ENCODE measurements at places on chromosomes 7 and 10.

- peak; percentile 77 for DNase-seq
These were observed 1.2 kb upstream of the ADD3 start for GRCh38 chr10:110006358-110007160.

GRCh38 chr10:111247781-111248389 is 171.1 kb downstream of the ADRA2A start:
- peak; percentile 6 for DNase-seq

- DNase-seq = no peak
These were observed 18.7 kb downstream of the MGAM2 start for GRCh38 chr7:142130267-142130666.

DNA sequence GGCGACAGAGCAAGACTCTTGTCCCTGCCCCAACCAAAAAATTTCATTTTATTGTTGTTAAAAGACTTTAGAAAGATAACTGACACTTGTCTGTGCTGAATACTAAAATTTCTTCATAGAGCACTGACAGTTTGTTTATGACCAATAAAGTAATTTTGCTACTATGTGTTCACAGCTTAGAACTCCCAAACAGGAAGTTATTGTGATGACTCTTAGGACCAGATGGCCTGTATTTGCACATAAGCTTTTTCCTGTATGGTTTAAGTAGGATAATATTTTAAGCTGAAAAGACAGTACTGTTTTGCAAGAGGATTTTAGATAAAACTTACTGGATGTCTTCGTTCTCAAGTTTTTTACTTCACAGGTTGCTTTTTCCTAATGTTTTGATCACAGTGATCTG is 80.7 kb downstream of the MMRN2 start:
- DNase-seq = peak; percentile 43

DNA sequence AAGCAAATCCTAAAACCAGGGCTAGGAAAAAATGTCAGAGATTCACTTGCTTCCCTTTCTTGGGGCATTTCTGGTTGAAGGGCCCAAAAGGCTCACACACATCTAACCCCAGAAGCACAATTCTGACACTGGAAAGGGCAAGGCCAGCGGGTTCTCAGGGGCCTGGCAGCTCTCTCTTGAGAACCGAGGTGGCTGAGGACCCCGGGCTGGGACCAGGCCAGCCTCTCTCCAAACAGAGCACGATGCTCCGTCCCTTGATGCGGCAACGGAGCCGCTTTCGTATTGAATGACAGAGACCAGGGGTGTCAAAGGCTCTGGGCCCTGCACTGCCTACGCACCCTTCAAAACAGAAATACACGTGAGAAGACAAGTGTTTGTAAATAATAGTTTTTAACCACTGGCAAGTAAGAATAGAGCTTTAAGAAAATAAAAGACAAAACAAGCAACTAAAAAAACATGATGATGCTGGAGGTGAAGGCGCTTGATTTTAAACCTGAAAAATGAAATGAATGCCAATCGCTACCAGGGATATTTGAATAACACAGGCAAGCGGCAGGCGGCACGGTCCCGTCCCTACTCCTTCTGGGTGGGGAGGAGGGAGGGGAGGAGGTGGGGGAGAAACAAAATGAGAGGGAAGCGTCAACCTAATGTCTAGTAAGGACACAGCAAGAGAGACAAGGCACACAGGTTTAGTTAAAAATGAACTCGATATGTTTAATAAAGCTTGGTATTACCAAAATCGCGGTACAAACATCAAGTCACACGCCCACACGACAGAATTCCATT is 68.0 kb downstream of the SLC29A4 start:
- no peak for DNase-seq

GRCh38 chr7:15481132-15481531 is 80.7 kb downstream of the AGMO start:
- DNase-seq = no peak

DNA sequence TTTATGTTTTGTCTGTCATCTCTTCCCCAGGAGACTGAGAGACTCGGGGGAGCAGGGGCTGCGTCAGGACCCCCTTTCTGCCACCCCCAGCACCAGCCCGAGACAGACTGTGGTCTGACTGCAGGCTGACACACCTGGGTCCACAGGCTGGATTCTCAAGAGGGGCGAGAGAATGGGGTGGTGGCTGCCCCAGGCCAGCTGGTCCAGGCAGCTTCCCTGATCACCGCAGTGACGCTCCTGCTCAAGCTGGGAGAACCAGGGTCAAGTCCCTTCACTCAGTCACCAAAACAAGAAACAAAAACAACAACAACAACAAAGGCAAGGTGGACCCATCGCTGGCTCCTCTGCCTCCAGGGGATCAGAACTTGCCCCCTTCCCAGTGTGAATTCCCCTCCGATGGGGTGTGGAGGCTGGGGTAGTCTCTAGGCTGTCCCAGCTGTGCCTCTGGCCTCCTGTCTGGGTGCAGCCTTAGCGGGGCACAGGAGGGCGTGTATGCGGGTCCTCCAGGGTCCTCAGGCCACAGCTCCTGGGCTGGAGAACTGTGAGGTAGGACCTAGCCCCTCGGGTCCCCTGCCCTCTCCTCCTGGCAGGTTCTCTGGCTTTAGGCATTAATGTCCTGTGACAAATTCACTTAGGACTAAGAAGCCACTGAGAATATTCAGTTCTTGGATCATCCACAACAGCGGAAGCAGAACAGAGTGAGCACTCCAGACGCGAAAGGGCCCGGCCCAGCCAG is 40.6 kb downstream of the PRKAG2 start:
- DNase-seq = no peak

DNA sequence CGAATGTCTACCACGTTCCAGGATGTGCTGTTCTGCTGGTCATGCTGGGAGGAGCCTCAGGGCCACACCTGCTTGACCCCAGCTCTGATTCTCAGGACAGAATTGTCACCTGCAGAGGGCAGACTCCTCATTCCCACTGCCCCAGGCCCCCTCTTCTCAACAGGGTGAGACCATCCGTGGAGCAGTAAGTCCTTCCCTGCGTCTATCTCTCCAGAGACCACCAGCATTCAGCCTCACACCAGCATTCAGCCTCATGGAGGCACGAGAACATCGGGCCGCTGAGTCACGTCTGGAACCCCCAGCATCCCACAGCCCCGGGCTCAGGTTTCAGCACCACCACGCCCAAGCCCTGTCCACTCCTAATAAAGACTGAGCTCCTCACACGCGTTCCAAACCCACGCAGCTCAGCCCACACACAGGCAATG is 273.4 kb downstream of the DIP2C start:
- DNase-seq = no peak

DNA sequence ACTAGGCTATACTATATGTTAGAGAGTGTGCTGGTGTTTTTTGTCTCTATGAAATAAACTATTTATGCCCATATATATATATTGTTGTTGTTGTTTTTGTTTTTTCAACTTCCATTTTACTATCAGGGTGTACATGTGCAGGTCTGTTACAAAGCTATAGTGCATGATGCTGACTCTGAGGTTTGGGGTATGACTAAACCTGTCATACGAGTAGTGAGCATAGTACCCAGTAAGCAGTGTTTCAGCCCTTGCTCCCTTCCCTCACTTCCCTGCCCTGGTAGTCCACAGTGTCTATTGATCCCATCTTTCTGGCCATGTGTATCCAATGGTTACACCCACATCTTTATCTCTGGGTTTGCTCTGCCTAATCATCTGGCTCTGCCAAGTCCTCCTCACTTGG is 101.8 kb downstream of the FAS start:
- no peak for DNase-seq

GRCh38 chr10:117462424-117462792 is 80.1 kb upstream of the EMX2 start:
- peak; percentile 46 for DNase-seq

DNA sequence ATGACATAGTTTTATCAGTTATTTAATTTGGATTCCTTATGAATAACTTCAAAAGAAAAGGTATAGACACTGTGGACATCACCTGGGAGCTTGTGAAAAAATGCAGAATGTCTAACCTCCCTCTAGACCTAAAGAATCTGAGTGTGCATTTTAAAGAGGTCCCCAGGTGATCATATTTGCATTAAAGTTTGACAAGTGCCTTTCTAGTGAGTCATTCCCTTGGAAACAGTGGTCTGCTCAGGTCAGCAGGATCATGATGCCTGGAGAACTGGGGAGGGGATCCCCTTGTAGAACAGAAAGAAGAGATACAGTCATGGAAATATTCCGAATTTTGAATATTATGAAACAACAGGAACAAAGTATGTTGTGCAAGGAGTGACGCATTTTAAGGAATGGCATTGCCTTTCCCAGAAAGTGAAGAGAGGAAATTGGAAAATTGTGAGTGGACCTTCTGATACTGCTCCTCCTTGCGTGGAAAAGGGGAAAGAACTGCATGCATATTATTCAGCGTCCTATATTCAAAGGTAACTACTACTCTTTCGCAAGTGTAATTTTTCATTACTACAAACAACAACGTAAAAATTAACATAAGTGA is 4.6 kb downstream of the STEAP2 start:
- no peak for DNase-seq

GRCh38 chr7:27670177-27670576 is 7.5 kb upstream of the HIBADH start:
- no peak for DNase-seq

DNA sequence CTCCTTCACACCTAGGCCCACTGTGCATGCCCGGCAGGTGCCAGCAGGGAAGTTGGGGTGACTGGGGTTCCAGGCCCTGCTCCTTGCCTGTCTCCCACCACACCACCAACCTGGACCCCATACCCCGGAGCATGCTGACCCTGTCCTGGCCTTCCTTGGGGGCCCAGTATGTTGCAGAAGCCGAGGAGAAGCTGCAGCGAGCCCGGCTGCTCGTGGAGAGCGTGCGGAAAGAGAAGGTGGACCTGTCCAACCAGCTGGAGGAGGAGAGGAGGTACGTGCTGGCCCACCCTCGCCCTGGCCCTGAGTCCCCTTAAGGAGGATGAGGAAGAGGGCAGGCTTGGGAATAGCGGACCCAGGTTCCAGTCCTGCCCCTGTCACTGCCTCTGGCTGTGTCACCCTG is 70.8 kb downstream of the CLIP2 start:
- DNase-seq = no peak

DNA sequence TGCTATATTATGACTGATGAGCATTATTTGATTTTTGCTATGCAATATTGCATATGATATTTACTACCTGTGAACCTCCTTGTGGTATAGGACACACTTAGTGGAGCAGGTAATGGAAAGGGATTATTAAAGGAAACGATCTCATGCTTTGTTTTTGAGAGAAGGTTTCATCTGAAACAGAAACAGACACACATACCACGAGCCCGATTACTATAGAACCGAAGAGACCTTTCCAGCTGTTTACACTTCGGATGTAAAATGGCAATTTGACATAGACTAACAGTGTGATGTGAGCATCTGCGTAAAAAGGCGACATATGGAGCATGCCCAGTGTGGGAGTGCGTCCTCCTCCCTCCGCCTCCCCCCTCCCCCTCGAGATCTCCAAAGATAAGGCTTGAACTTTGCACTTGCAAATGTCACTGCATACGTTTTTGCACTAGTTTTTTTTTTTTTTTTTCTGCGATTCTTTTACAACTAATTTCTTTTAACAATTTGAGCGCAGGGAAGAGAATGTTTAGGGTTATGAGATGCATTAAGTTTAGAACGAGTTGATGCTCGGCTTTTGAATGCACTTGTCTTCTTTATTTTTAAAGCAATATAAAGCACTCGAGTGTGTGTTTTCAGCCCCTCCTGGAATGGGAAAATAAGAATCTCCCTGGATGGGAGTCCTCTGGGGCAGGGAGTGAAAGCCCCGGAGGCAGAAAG is 251.0 kb downstream of the NSUN6 start:
- DNase-seq = no peak

- no peak for DNase-seq
These were observed 37.9 kb downstream of the PALS2 start for GRCh38 chr7:24611130-24611529.

DNA sequence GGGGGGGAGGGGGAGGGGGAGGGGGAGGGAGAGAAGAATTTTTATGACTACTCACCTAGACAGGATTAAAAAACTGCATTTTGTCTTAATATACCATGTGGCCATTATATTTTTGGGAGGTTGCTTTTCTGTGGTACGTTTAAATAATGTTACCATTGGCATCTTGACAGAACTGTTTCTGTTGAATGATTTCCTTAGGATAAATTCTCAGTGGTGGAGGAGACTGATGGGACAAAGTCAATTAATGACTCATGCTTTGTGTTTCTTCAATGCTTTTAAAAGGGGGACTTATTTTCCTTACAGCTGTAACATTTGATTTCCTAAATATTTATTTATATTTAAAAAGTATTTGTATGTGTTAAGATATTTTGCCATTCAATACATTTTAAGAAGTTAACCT is 13.7 kb downstream of the AGR2 start:
- DNase-seq = no peak

- DNase-seq = no peak
These were observed 101.2 kb downstream of the DYNC2I1 start for GRCh38 chr7:158957510-158957906.

GRCh38 chr7:120742372-120742771 is 115.6 kb downstream of the TSPAN12 start:
- DNase-seq = no peak

- DNase-seq = no peak
These were observed 54.3 kb upstream of the WAC start for GRCh38 chr10:28478646-28479045.

GRCh38 chr10:71038091-71038633 is 149.8 kb upstream of the PCBD1 start:
- no peak for DNase-seq

GRCh38 chr10:70589762-70590654 is 12.5 kb downstream of the PRF1 start:
- peak; percentile 25 for DNase-seq

DNA sequence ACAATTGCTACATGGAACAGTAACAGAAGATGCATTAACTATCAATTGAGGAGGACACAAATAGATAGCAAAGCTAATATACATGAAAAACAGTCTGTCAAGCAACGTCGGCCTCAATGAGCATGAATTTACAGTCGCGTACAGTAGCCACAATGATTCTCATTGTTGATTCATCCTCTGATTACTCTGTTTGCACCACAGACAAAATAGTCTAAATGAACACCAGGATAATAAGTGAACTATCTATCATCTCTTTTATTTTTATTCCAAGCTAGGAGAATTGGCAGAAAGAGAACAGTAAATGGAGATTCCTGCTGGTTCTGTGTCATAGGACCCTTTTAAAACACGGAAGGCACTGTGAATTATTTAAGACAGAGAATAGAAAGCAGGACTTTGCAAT is 108.5 kb downstream of the EVX1 start:
- DNase-seq = no peak

DNA sequence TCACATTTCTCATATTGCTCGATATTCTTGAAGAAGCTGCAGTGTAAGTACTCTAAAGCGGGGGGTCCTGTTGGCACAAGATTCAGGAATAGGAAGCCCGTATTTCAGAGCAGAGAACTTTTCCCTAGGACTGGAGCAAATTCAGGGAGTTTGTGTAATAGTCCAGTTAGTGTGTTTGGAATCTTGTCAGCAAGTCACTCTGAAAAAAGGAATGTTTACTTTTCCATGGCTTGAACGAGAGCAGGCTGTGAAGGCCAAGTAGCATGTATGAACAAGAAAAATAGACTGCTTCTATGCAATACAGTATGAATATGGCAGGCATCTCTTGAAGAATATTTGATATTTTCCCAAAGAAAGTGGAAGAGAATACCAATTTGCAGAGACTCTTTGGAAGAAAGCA is 39.8 kb downstream of the CDC123 start:
- no peak for DNase-seq
